ENCODE measurements at places on chromosomes 16 and 17.

DNA sequence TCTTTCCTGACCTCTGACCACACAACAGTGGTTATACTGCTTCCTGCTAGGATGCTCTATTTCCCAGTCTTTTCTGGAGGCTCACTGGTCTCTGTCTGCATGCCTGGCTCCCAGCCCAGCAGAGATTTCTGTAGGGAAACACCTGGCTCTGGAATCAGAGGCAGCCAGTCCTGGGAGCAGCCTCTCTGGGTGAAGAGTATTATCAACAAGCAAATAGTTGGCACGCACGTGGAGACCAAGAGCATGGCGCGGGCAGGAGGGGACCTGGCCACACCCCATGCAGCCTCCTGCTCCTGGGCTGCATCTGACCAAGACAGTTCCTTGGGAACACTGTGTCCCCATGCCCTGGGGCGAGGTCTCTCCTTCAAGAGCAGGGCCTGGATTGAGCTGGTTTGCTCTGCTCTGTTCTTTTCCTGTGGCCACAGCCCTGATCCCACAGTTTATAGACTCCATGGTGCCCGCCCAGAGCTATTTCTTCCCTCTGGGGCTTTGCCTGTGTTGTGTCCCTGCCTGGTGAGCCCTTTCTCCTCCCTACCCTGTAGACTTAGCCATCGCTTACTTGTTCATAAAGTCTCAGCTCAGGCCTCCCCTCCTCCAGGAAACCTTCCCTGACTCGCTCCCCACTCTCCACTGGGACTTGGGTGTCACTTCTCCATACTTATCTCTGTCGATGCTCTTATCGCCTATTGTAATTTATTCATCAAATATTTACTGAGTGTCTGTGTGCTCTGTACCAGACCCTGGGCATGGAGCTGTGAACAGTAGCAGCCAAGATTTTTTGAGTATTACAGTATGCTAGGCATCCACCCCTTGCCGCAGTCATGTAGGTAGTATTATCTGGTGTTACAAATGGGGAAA lies 60.6 kb downstream of the SCNN1B start:
- H3K27me3 ChIP-seq = no peaks in the 10 kb centered on the region
- DNase-seq = no peak
- no peak overlapping the region for H3K27ac ChIP-seq
- no peaks in the 10 kb centered on the region for H3K4me1 ChIP-seq

DNA sequence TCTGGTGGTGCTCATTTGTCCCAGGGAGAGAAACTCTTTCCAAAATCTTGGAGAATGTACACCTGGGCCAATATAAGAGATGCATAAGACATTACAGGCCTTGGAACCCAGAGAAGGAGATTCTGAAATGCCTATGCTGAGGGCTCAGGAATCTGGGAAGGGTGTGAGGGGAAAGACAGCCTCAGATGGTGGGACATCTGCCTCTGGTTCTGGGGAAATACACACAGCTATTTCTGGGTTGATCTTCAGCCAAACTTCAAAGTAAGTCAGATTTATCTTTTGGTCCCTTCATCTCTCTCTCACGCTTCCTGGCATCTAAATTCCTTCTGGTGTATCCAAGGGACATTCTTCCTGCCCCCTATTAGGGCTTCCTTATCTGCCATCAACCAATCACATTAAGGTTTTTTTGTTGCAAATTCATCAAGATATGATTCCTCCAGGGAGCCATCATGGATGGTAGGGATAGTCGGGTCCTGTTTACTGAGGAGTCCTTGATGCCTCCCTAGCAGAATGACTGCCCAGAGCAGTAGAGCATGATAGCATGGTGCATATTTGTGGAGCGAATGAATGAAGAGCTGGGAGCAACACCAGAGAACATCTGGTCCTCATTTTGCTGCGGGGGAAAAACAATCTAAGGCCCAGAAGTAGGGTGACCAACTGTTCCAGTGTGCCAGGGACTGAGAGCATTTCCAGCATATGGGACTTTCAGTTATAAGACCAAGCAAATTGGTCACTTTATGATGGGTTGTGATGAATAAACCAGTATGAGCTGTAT lies 35.7 kb upstream of the DYNLL2 start:
- H3K27me3 ChIP-seq = no peaks in the 10 kb centered on the region
- H3K4me3 ChIP-seq = no peak overlapping the region
- peak; percentile 42 for DNase-seq
- H3K4me1 ChIP-seq = peaks cover 5% of the 10 kb centered on the region
- no peaks in the 10 kb centered on the region for H3K36me3 ChIP-seq

DNA sequence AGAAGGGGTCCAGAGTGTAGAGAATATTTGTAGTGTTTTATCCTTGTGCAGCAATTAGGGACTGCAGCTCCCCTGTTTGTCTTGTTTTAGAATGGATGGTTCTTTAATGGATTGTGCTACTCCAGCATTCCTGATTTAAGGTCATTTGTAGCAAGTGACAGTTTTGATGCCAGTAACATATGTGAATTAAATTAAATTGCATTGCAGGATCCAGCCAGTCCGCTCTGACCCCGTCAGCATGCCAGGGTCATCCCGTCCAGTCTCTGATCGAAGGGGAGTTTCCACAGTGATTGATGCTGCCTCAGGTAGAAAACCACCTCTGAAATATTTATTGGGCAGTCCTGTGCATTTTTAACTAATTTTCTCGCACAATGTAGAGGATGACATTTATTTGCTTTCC lies 315.4 kb upstream of the TBX2 start:
- H3K4me3 ChIP-seq = no peak overlapping the region
- H3K36me3 ChIP-seq = no peaks in the 10 kb centered on the region

DNA sequence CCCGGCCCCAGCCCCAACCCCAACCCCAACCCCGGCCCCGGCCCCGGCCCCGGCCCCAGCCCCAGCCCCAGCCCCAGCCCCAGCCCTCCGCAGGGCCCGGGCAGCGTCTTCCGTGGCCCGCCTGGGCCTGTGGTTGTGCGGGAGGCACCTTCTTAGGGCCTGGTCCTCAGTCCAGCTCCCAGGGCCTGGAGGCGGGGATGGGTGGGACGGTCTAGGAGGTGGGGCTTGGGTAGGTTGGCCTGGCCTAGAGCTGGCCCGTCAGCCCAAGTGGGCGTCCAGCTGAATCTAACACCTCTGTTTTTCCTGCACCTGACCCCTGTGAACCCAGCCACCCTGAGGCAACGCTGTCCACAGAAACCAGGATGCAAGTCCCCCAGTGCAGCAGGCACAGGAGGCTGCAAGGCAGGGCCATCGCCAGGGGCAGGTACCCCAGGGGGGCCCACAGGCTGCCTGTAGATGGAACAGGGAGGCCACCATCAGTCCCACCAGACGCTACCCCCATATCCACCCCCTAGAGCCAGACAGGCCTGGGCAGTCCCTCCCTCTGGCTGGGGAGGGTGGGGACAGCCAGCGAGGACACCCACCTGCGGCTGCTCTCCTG lies 8.8 kb downstream of the MSLN start:
- H3K4me1 ChIP-seq = no peaks in the 10 kb centered on the region
- H3K27me3 ChIP-seq = no peaks in the 10 kb centered on the region
- H3K27ac ChIP-seq = no peak overlapping the region

GRCh38 chr16:21663889-21664647 lies at the start of gene OTOA:
Gene OTOA (plus strand): TSS chr16:21663968. CDS start chr16:21678515, 14,547 bp downstream.
- H3K4me3 ChIP-seq = no peak within 1 kb of the TSS
- no peak for DNase-seq
- no peaks in the 10 kb centered on the region for H3K27me3 ChIP-seq
- peaks cover 7% of the 10 kb centered on the region for H3K4me1 ChIP-seq
- H3K36me3 ChIP-seq = no peaks in the 10 kb centered on the region

DNA sequence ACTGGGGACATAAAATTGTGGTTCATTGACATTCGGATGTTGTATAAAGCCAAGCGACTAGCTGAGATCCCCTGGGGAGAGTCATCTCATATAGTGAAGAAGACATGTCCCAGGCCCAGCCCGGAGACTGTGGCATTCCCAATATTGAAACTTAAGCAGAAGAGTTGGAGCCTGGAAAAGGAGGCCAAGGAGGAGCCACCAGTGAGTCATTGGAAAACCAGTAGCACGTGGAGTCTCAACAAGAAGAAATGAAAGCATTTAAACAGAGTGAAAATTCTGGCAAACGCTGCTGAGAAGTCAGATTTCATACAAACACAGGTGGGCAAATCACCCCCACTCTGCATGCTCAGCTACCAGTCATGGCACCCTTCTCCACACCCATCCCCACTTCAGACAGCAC lies 9.4 kb upstream of the ELAC2 start:
- no peak overlapping the region for H3K27ac ChIP-seq
- H3K36me3 ChIP-seq = no peaks in the 10 kb centered on the region
- no peak for DNase-seq
- peaks cover 4% of the 10 kb centered on the region for H3K4me1 ChIP-seq
- no peak overlapping the region for H3K4me3 ChIP-seq
- H3K27me3 ChIP-seq = no peaks in the 10 kb centered on the region

DNA sequence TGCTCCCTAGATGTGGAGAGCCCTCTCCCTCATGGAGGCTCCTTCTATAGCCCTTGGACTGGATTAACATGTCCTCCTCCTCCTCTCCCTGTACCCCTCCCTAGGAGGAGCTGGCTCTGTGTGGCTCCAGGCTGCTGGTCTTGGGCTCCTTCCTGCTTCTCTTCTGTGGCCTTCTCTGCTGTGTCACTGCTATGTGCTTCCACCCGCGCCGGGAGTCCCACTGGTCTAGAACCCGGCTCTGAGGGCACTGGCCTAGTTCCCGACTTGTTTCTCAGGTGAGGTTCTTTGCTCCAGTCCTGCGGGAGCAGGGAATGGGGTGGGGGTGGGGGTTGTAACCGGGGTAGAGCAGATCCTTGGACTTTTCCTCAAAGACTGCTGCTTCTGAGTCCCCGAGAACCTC lies 2.4 kb upstream of the TAOK2 start:
- H3K36me3 ChIP-seq = peaks cover 30% of the 10 kb centered on the region
- no peak for DNase-seq
- no peaks in the 10 kb centered on the region for H3K27me3 ChIP-seq
- H3K27ac ChIP-seq = no peak overlapping the region
- no peak overlapping the region for H3K4me3 ChIP-seq
- H3K4me1 ChIP-seq = peaks cover 20% of the 10 kb centered on the region

DNA sequence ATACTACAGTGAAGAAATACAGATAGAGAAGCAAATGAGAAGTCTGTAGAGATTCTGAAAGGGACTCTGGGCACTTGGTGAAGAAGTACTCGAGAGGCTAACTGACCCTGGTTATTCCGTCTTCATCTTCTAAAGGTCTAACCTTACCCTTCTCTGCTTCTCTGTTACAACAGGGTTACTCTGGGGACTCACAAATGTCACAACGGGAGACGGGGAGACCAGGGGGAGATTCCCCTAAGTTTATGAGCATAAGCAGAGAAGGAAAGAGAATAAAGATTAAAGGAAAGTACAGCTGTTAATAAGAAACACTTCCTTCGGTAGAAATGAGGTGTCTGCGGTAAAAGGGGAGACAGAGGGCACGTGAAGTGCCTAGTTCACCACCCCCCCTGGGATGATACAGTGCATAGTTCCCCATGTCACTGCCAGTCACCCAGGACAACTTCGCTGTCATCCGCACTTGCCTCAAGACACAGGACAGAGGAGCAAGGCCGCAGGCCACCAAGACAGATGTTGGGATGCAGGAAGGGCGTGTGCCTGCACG lies 75.2 kb upstream of the TRAP1 start:
- H3K4me3 ChIP-seq = no peak overlapping the region
- DNase-seq = no peak
- H3K27me3 ChIP-seq = no peaks in the 10 kb centered on the region

- H3K4me3 ChIP-seq = no peak overlapping the region
- H3K27ac ChIP-seq = no peak overlapping the region
- no peak for DNase-seq
- no peaks in the 10 kb centered on the region for H3K27me3 ChIP-seq
- H3K36me3 ChIP-seq = peaks cover 10% of the 10 kb centered on the region
These were observed 40.1 kb downstream of the NOS2 start for GRCh38 chr17:27760069-27760885.

- DNase-seq = no peak
- H3K4me3 ChIP-seq = no peak overlapping the region
- no peak overlapping the region for H3K27ac ChIP-seq
- no peaks in the 10 kb centered on the region for H3K36me3 ChIP-seq
These were observed 10.2 kb upstream of the CLEC18B start for GRCh38 chr16:74431516-74431915.

DNA sequence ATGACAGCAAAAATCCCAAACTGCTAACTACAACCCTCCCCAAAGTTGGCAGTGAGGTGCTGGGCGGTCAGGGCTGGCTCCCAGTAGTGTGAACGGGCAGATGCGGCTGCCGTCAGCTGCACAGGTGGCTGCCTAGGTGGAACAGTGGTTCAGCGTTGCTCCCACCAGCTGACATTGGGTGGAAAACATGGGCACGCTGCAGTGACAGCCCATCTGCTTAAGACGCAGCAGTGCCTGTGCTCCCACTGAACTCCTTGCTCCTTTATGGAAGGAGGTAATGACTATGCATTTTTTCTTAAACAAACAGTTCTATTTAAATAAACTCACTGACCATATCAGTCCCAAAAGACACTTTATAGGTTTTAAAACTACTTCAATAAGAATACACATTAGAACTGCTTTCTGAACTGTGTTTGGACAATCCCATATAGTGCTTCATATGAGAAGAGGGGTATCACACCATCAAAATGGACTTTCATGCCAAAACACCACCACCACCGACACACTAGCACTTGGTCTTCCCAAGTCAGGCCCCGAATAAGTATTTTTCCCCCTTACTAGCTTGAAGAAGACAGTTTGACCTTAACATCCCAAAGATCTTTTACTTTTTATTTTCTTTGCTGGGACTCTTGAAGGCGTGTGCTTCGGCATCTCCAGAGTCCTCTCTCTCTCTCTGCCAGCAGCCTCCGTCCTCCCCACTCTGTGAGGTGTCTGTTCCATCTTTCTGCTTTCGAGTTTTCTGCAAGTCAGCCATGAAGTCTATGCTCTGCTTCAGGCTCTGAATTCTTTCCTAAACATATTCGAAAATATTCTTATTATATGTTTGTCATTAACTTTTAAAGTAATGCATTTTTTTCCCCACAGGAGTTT lies 34.4 kb downstream of the BRD7 start:
- H3K36me3 ChIP-seq = peaks cover 6% of the 10 kb centered on the region
- no peak overlapping the region for H3K27ac ChIP-seq
- DNase-seq = no peak
- H3K4me1 ChIP-seq = no peaks in the 10 kb centered on the region
- H3K27me3 ChIP-seq = no peaks in the 10 kb centered on the region
- H3K4me3 ChIP-seq = no peak overlapping the region

DNA sequence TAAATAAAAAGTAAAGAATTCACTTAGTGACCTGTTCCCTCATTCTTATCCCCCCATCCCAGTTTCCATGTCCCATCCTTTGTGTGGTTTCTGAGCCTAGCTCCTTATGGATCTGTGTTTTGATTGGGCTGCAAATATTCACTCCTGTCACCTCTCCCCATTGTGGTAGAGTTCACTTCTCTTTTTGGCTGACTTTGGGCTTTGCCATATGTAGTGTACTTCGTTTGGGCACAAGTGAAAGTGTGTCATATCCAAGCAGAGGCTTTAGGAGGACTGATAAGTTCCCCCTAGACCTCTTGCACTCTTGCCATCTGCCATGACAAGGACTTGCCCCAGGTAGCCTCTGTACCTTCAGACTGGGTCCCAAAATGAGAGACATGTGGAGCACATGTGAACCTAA lies 13.0 kb upstream of the DHRS7B start:
- no peaks in the 10 kb centered on the region for H3K36me3 ChIP-seq
- no peaks in the 10 kb centered on the region for H3K4me1 ChIP-seq
- DNase-seq = no peak
- no peaks in the 10 kb centered on the region for H3K27me3 ChIP-seq

- no peaks in the 10 kb centered on the region for H3K27me3 ChIP-seq
- H3K4me1 ChIP-seq = peaks cover 6% of the 10 kb centered on the region
- no peak overlapping the region for H3K27ac ChIP-seq
- H3K4me3 ChIP-seq = no peak overlapping the region
- no peak for DNase-seq
These were observed 14.8 kb upstream of the PVALEF start for GRCh38 chr17:81150377-81151077.

All from spinal cord (tissue), 10 donors.